Cardiac septum (tissue), 1 donor: ENCODE measurements at places on chromosomes 4 and X. TPM values are rescaled to one million over a fixed set of nuclear protein-coding genes. Genes with fewer than 3 reads are reported as not detected.

- DNase-seq = no peak
Measured at GRCh38 chrX:14026121-14026520, 3.6 kb downstream of the GEMIN8 start.

GRCh38 chrX:56813318-56813837 is 84.3 kb downstream of the NBDY start:
- DNase-seq = peak; percentile 67

The TMPRSS11B gene
- not detected for total RNA-seq

- no peak for DNase-seq
Measured at GRCh38 chr4:27908356-27908755, 1047.7 kb downstream of the STIM2 start.

GRCh38 chrX:115693476-115693875 is 132.5 kb downstream of the PLS3 start:
- DNase-seq = no peak

GRCh38 chr4:124631760-124632159 is 80.8 kb downstream of the ANKRD50 start:
- DNase-seq = no peak

- DNase-seq = no peak
Measured at GRCh38 chrX:19462231-19462630, 53.1 kb downstream of the MAP3K15 start.

GRCh38 chr4:55545641-55546505 is 836 bp downstream of the CLOCK start:
- DNase-seq = peak; percentile 87

The INTU gene
- total RNA-seq = 4.8 TPM

- DNase-seq = no peak
Measured at GRCh38 chrX:134990475-134990800, 353 bp upstream of the SMIM10 start.

The ACE2 gene
- 113 TPM for total RNA-seq

The TAF7L gene
- total RNA-seq = not detected

The TRMT44 gene
- total RNA-seq = 9.0 TPM

The REELD1 gene
- 0.22 TPM for total RNA-seq

The GAGE1 gene
- total RNA-seq = not detected
